ENCODE measurements at places on chromosomes 5 and 9.

DNA sequence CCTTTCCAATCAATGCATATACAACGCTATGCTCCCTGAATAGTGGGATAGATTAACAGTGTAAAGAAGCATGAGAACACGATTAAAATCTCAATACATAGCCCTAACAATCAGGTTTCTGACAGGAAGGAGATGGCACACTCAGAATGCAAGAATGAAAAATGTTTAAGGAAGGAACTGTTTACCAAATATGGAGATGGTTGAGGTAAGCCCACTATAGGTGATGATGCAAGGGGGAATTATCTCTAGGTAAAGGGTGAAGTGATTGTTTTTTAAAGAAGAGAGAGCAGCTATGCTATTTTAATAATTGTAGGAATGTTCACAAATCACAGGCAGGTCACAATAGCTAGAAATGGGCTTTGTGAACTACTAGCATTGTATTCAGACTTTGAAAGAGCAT is 302.4 kb downstream of the CHSY3 start:
- no peak for DNase-seq

DNA sequence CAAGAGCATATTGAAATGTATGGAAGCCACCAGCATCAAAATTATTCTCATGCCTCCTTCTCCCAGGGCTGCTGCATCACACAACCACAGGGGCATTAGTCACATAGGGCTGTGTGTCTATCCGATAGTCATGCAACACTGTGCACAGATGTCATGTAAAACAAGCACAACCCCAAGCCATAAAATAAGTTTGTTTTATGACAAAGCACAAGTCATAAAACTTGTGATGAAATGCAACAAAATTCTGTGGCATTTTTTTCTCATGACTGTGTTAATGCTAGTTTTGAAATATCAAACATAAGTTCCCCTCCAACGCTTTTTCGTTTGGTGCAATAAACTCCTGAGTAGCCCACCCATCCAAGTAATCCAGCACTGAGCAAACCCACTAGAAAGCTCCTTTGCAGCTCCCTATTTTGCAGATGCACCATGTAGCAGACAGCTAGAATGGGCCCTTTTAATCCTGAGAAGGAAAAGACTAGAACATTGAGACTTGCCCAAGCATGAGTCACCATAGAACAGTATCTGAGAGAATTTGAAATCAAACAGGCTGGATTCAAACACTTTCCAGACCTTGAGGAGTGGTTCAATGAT is 93.3 kb upstream of the ZNF366 start:
- DNase-seq: no peak

- DNase-seq: no peak
Observed at GRCh38 chr5:100496296-100496695, 38.9 kb upstream of the FAM174A start.

GRCh38 chr5:15501091-15501791 is 1.3 kb downstream of the FBXL7 start:
- no peak for DNase-seq

DNA sequence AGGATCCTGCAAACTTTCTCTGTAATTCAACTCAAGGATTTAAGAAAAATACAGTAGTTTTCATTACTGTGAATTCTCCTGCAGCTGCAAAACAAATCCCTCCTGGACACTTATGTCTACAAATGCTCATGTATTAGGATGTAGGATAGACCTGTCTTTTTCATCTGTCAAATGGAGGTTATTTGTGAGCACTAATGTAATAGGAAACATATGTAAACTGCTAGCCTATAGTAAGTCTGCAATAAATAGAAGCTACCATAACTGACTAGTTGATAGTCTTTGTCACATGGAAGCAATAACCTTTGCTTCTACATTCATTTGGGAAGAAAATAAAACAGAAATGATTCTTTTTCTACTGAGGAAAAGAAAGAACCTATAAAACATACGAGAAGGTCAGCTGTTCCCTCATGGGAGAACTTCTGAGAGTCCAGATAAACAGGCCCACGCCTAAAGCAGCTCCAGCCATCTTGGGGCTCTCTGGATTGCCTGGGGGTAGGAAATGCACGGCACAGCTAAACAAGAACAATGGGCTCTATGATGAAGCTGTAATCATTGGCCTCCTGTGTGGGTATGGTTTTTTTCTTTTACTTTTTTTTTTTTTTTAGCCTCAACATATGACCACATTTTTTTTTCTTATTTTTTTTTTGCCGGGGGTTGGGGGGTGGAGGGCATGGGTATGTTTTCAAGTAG is 6.2 kb downstream of the KCNV2 start:
- DNase-seq: no peak

DNA sequence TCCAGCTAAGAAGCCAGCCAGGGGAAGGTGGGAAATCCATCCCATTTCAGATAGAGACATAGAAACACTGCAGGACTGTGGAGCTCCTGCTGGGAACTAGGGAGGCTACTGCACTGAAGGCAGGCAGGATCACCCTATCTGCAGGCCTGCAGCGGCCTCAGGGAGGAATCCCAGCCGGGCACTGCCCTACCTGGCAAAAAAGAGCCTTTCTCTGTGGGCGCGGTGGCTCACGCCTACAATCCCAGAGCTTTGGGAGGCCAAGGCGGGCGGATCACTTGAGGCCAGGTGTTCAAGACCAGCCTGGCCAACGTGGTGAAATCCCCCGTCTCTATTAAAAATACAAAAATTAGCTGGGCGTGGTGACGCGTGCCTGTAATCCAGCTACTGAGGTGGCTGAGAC is 71.4 kb upstream of the PHYKPL start:
- no peak for DNase-seq

- DNase-seq: no peak
Observed at GRCh38 chr9:101421653-101422065, 13.9 kb downstream of the ALDOB start.

DNA sequence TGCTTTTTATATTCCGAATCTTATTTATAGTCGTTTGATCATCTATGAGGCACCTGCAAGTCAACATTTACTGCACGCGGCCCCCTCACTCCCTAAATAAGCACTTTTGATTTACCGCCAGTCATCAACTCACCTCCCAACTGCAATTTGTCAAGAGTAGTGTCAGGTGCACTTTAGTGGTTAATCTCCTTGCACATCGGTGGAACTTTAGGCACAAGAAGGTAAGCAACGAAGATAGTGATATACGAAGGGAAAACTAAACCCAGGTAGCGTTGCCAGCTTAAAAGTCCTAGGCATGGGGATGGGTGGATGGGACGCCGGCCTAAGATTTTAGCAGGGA is 513 bp upstream of the RNF180 start:
- DNase-seq: no peak

DNA sequence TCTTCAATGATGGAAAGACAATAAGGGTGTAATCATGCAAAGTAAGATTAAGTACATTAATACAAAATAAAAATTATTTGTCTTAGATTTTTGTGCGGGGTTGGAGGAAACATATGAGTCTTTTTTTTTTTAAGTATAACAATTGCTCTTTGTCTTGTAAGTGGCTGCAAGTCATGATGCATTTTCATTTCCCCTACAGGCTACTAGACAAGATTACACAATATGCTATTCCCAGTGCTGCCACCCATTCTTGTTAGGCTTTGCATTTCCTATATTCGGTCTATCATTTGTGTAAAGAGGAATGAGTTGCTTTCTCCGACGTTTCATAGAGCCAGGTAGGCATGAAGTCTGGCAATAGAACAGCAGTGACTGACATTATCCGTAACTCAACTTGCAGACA is 294.2 kb upstream of the CYLC2 start:
- DNase-seq: no peak
